ENCODE measurements at places on chromosomes 2 and 18.

GRCh38 chr18:46099463-46099862 is 1.4 kb upstream of the ATP5F1A start:
- no peak for DNase-seq

GRCh38 chr2:133787207-133787606 is 218.9 kb upstream of the NCKAP5 start:
- no peak for DNase-seq

GRCh38 chr2:236853585-236854051 is 232.1 kb upstream of the COPS8 start:
- no peak for DNase-seq

DNA sequence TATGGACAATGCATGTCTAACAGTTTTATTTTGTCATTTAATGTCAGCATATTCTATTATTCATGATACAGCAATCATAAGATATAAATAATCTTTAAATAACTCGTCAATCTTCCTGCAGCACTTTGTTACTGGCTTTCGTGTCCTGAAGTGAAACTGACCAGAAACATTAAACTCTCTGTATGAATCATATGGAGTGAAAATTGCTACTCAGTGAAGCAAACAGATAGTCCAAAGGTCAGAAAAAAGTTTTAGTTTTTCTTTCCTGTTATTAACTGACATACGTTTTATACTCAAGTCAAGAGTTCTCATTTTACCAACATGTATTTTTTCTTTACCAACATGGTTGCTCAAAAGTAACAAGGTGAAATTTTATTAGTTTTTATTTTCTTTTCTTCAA is 106.8 kb upstream of the GALNT5 start:
- DNase-seq: no peak

DNA sequence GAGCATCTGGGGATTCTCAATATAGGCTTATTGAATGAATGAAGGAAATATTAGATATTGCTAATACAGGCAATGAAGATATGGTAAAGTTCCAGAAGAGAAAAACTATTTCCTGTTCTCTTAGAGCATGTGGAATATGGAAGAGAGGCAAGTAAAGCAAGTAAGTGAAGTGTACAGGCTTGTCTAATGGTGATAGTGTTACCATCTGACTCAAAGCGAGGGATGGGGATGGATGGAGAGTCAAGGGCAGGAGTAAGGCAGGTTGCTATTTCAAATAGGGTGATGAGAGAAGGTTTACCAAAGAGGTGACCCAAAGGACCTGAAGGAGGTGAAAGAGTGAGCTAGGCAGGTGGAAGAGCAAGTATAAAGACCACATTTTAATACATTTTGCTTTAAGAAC is 55.2 kb upstream of the SLC38A11 start:
- no peak for DNase-seq

GRCh38 chr2:168948621-168949212 is 47.6 kb downstream of the G6PC2 start:
- no peak for DNase-seq

- no peak for DNase-seq
Measured at GRCh38 chr2:88081924-88082608, 14.4 kb downstream of the SMYD1 start.

GRCh38 chr2:44981714-44982108 is 27.5 kb downstream of the SIX2 start:
- peak; percentile 55 for DNase-seq

- no peak for DNase-seq
Measured at GRCh38 chr2:134642938-134643337, 75.9 kb downstream of the TMEM163 start.

DNA sequence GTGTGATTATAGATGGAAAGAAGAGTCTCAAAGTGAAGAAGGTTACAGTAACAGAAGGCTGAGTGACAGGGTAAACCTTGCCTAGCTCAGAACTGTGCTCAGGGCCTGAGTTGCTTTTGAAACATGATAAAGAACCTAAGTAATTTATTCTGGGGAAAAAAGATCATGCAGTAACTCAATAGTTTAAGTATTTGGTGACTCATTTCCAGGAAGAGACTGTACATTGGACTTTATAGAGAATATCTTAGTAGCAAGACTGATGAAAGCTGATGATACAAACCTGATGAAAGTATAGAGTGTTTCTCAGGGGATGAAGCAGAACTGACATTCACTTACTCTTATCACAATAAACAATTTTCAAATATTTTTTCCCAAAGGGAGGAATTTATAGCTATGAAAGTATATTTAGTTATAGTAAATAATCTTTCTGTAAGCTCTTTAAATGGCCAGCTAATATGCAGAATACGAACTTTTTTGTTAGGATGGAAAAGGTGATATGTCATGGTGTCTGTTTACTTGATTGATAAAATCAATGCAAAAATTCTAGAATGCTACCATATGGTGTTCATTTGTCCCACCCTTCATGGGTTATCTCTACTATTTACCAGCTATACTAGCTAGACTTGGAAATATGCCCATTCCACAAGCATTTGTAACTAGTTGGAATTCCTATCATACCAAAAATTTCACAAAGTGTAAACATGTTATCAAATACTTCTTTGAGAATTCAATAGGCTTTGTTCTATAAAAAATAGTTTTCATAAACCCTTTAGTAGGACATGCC is 1265.5 kb upstream of the ACVR2A start:
- DNase-seq: no peak

DNA sequence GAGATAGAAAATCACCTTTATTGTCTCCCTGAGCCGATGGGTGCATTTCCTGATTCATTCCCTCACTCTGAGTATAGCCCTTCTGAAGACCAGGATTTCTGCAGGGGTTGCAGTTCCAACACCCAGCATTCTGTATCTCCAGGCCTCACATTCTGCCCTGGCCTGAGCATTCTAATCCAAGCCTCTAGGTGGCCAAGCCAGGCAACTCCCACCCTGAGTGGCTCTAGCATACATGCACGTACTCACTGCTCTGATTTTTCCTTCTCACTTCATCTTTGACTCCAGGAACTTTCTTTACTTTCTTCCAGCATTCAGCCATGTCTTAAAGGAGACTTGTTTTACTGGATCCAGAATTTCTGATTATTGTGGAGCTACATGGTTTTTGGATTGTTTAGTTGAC is 100.7 kb upstream of the STK39 start:
- DNase-seq: no peak

GRCh38 chr18:55866886-55867285 is 278.9 kb upstream of the TCF4 start:
- DNase-seq: no peak

DNA sequence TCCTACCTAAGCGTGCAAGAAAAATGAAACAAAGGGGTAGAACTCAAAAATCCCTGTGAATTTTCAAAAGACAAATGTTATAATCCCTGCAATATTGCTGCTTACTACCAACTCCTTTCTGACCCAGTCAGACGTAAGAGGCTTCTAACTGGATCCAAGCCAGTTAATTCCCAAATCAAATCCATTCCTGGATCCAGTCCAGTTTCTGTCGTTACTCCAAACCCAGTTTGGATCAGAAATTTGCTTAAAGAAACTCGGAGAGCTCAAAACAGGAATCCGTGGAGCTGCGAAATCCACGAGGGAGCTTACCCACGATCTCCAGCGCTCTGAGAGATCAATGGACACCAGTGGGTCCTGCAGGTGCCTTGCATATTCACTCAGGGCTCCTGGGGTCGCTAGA is 62.8 kb upstream of the IKZF2 start:
- DNase-seq: no peak

- no peak for DNase-seq
Measured at GRCh38 chr2:23454501-23455120, 69.6 kb downstream of the KLHL29 start.

DNA sequence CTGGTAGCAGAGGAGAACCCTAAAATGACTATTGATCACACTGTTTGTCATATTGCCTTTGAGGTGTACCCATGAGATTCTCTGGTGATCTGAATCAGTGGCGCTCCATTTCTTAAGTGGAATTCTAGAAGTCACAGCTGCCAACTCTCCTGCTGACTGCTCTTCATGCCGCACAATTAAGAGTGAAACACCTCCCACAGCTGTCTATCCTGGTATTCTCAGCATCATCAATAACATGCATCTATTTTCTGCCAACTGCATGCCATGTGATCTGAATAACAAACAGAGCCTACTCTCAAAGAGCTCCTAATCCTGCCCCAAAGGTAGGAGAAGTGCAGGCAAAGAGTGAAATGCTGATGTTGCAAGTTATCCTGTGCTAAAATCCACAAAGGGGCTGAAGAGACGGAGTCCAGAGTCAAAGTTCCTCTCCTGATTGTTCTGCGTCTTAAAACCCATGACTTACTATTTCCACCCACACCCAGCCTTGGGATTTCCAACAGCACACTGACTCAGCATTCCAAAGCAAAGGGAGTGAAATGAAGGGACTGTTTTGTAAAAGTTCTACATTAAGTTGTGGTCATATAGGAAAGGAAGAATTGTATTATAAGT is 13.7 kb upstream of the DAPL1 start:
- DNase-seq: no peak

DNA sequence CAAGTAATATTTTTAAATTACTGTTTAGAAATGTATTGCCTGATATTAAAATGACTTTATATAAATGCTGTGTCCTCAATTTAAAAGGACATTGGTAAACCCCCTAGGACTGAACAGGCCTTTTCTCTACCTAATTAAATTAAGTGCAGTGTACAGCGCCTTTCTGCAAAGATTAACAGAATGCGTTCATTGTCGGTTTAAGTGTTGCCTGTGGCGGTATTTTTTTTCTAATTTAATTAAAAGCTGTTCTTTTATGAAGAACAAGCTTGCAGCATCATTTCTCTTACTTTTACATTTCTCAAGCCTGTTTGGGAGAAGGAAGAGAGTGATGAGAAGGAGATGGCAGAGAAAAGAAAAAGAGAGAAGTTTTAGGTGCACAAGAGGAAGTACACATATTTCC is 344.9 kb downstream of the CPS1 start:
- no peak for DNase-seq

DNA sequence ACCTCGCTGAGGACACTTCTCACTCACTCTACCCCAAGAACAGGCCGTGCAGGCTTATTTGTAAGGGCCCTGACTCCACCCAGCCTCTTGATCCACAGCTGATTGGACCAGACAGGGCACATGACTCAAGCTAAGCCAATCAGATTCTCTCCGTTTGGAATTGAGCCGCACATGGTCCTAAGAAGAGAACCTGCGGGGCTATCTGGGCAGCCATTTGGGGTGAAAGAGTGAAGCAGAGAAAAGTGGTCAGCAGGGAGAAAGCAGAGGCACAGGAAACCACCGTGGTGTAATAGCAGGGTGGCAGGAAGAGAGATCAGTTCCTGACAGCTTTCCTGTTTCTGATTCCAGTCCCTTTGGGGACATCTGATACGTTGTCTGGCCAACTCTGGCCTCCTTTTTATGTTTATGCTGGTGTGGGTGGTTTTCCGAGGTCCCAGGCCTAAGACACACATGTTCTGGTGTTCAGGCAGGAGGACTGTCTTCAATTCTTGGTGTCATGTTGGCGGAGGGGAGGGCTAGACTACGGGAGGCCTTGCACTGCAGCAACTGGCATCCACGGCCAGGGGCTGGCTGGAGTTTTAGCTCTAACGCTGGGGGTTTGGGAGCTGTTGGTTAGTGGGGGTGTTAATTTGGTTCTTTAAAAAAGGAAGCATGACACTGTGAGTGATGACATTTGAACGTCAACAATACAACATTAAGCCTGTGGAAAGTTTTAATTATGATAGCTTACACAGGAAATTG is 26.1 kb upstream of the SPTBN1 start:
- DNase-seq: no peak

- no peak for DNase-seq
Measured at GRCh38 chr2:120930236-120930635, 194.6 kb downstream of the GLI2 start.

DNA sequence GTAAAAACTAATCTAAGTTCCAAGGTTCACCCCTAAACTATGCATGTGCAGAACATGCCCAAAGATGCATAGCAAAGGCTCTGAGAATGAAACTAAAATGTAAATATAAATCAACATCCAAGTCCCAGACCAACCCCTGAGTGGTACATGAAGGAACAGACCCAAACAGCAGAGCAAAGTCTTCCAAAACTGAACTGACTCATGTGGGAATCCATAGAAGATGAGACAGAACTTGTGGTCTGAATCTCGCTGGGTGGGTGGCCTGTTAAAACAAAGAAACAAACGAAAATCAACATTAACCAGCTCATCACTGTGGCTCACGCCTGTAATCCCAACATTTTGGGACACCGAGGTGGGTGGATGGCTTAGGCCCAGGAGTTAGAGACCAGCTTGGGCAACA is 29.5 kb upstream of the ATRAID start:
- DNase-seq: no peak

- no peak for DNase-seq
Measured at GRCh38 chr2:229118336-229118735, 152.8 kb downstream of the PID1 start.

DNA sequence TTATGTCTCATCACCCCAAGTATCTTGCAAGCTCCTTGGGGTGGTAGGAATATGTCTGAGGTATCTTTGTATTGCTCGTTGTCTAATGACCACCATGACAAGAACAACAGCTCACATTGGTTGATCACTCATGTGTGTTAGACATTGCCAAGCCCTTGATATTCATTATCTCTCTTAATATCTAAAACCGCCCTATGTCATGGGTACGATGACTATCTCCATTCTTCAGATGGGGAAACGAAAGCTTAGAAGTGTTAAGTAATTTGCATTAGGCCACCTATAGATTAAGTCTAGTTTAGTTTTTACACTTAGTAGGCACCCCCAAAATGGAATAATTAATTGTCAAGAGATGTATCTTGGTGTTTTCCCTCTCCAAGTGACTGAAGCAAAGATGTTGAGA is 57.0 kb downstream of the ICOS start:
- no peak for DNase-seq
